ENCODE measurements at places on chromosomes 11 and 22. TPM values are rescaled to one million over a fixed set of nuclear protein-coding genes. Genes with fewer than 3 reads are reported as not detected.

- peaks cover 2% of the 10 kb centered on the region for H3K27me3 ChIP-seq
- H3K27ac ChIP-seq: no peak overlapping the region
- H3K4me3 ChIP-seq: no peak overlapping the region
- H3K36me3 ChIP-seq: no peaks in the 10 kb centered on the region
Observed at GRCh38 chr22:26894766-26895485, 237.5 kb downstream of the MIAT start.

DNA sequence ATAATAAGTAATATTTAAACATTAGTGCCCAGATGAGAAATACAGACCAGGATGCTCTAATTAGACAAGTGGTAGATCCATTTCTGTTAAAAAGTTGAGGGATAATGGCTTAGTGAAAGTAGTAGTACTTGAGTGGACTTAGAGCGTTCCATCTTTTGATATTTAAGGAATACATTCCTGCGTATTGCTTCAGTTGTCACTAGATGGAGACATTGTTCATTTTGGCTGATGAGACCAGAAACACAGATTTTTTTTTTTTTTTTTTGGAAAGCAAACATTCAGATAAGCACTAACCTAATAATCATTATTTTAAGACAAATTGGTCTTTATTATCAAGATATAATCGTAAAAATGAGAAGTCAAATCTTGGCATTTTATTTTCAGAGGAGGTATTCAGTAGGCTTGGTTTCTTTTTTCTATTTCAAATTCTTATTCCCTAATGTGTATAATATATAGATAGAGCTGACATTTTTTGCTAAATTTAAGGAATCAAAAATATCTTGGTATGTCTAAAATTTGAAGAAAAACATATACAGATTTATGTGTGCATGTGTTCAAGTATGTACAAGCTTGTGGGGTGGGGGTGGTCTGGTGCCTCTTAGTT, 92.9 kb downstream of the DYNC2H1 start:
- no peak for DNase-seq
- no peaks in the 10 kb centered on the region for H3K36me3 ChIP-seq
- no peak overlapping the region for H3K27ac ChIP-seq
- H3K27me3 ChIP-seq: no peaks in the 10 kb centered on the region
- H3K4me1 ChIP-seq: no peaks in the 10 kb centered on the region

PACSIN2 gene
- total RNA-seq: 35.1 TPM

DNA sequence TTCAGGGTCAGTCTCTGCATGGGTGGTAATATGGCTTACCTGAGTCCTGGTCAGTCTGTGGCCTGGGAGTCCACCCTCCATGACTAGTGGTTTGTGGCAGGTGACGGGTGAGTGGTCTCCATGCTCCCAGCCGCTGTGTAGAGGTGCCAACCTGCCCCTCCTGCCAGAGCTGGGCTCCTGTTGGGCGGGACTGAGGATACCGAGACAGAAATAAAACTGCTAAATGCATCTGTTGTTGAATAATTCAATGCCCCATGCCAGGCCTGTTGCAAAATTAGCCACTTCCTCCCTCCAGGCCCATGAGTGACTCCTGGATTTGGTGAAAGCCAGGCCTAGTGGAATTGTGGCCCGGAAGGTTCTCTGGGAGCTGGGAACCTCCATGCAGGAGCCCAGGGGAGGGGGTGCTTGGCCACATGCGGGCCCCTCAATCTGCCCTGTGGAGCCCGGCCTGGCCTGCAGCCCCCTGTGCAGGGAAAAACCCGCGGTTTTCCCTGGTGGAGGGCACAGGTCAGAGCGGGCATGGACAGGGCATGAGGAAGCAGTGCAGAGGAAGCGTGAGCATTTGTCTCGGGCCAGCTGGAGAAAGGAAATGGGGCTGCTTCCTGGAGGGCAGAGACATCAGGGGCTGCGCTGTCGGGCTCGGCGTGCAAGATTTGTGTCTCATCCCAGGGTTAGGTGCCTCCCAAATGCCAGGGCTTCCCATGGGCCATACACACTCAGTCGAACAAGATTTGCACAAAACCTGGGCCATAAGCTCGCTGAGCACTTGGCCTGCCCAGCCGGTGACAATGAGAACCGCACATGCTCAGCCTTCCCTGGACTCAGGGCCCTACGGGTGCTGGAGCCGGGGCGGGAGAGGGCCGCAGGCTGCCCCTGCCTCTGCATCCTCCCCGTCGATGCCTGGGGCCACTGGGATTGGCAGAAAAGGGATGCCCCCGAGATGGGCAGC, 66.9 kb downstream of the KCNQ1 start:
- no peak overlapping the region for H3K4me3 ChIP-seq
- no peaks in the 10 kb centered on the region for H3K27me3 ChIP-seq
- no peak overlapping the region for H3K27ac ChIP-seq
- DNase-seq: no peak
- H3K36me3 ChIP-seq: no peaks in the 10 kb centered on the region

WEE1 gene
- total RNA-seq: 64.1 TPM

DNA sequence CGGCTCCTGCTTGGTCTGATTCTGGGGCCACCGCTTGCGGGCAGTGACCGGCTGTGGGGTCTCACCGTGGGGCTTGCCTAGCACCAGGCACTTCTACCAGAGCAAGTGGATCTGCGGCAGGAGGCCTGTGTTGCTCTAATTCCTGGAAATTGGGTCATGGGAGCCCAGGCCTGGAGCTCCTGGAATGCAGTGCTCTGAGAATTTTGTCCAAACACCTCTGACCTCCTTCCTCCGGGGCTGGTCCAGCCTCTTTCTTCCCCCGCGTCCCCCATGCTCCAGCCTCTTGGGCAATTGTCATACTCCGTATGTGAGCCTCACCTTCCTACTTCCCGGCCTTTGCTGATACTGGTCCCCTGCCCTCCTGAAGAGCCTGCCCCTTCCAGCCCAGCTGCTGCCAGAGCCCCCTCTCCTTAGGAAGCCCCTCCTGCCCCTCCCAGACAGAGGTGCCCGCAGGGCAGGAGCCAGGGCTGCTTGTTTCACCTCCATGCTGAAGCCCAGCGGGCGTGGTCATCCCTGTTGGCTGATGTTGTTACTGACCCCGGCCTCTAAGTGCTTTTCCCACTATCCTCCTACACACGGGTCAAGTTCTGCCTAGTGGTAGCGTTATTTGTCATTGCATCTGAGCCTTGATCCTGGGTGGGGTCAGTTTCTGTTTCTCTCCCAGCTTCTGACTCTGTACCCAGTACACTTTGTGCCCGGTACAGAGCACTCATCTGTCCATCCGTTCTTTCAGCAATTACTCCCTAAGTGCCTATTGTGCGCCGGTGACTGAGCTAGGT, 9.6 kb downstream of the MGAT3 start:
- no peak for DNase-seq
- no peaks in the 10 kb centered on the region for H3K36me3 ChIP-seq
- H3K27ac ChIP-seq: no peak overlapping the region
- H3K4me3 ChIP-seq: no peak overlapping the region

DNA sequence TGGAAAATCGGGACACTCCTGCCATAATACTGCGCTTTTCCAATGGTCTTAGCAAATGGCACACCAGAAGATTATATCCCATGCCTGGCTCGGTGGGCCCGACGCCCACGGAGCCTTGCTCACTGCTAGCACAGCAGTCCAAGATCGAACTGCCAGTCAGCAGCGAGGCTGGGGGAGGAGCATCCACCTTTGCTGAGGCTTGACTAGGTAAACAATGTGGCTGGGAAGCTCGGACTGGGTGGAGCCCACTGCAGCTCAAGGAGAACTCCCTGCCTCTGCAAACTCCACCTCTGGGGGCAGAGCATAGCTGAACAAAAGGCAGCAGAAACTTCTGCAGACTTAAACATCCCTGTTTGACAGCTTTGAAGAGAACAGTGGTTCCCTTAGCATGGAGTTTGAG, 15.6 kb downstream of the PTH start:
- no peak overlapping the region for H3K4me3 ChIP-seq
- no peaks in the 10 kb centered on the region for H3K4me1 ChIP-seq
- H3K36me3 ChIP-seq: no peaks in the 10 kb centered on the region
- no peak overlapping the region for H3K27ac ChIP-seq
